ENCODE measurements at places on chromosomes 3 and 15. TPM values are rescaled to one million over a fixed set of nuclear protein-coding genes. Genes with fewer than 3 reads are reported as not detected.

GATM gene
- total RNA-seq, result 178 TPM

GRCh38 chr15:66603301-66604179 is 37.7 kb upstream of the LCTL start:
- no peak for DNase-seq

INSYN1 gene
- 50.7 TPM for total RNA-seq

GRCh38 chr3:129393271-129393670 is 35.2 kb downstream of the EFCAB12 start:
- no peak for DNase-seq

DNA sequence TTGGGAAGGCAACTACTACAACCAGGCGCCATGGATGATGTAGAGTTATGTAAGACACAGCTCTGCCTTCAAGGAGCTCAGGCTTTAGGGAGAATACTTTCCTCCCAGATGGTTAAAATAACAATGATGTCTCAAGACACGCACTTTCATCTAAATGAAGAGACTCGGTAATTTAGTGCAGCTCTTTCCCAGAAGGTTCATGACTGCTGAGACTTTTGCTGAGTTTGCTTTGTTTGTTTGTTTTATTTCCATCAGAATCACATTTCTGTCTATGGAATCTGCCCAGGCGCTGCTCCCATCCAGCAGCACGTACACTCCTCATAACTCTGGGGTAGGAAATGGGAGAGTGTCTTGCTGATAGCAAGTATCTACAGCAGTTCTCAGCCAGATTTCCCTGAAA is 33.9 kb upstream of the MEX3B start:
- DNase-seq, result no peak

DNA sequence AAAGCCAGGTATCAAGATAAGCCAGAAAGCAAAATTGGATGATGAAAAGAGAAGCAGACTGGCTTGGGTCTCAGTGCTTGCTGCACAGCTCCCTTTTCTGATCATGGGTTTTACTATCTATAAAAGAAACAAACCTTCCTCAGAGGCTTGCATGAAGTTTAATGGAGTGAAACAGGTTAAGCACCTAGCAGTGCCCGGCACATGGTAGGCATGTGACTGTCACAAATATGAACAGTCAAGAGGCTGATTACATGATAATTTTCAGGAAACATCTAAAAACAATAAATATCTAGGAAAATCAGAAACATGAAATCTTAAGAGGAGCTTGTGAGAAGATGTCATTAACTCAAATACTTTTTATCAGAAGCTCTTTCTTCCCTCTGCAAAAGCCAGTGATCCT is 519.2 kb downstream of the EPHB1 start:
- DNase-seq, result no peak

DNA sequence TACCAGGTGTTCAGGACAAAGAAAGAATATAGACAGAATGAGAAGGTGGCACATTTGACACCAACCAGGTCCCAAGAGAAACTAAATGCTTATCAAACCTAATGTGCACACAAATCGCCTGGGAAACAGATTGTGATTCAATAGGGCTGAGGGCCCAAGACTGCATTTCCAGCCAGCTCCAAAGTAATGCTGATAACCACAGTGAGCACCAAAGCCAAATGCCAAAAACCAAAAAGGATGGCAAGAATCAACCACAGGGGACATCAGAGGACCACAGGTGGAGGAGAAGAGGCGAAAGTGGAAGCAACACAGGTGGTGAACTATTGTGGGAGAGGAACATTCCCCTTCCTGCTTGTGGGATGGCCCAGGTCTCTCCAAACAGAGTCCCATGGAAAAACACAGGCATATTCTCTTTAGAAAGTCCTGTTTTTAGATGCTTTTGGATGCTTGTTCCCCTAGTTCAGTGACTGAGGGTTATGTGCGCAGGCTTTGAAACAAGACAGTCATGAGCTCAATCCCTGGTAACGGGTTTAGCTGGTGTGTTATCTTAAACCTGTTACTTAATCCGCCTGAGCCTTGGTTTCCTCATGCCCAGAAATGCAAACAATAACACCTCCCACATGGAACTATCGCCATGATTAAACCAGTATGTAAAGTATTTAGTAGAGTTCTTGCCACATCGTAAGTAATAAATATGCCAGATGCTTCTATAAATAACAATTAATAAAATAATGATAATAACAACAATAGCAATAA is 241.7 kb downstream of the ATP8B4 start:
- no peak for DNase-seq

GRCh38 chr3:125480656-125481374 is 39.2 kb downstream of the SNX4 start:
- DNase-seq, result no peak

- no peak for DNase-seq
These were observed 9.6 kb downstream of the C3orf18 start for GRCh38 chr3:50557915-50558314.

DNA sequence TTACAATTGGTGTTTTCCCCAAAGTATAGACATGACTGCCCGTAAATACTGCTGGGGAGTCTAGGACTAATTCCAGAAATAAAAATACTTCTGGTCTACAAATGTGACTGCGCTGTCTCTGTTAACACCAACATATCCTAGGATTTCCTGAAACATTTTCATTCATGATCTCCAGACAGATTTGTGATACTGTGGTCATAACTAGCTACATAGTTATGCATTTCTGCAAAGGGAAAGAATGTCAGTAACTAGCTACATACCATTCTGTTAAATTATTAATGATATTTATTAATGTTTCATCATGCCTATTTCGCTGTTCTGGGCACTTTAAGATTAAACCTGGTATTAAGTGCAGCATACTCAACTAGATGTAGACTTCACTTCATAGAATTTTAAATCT is 33.3 kb downstream of the SETD5 start:
- DNase-seq, result no peak

ZBTB47 gene
- 17.7 TPM for total RNA-seq

DNA sequence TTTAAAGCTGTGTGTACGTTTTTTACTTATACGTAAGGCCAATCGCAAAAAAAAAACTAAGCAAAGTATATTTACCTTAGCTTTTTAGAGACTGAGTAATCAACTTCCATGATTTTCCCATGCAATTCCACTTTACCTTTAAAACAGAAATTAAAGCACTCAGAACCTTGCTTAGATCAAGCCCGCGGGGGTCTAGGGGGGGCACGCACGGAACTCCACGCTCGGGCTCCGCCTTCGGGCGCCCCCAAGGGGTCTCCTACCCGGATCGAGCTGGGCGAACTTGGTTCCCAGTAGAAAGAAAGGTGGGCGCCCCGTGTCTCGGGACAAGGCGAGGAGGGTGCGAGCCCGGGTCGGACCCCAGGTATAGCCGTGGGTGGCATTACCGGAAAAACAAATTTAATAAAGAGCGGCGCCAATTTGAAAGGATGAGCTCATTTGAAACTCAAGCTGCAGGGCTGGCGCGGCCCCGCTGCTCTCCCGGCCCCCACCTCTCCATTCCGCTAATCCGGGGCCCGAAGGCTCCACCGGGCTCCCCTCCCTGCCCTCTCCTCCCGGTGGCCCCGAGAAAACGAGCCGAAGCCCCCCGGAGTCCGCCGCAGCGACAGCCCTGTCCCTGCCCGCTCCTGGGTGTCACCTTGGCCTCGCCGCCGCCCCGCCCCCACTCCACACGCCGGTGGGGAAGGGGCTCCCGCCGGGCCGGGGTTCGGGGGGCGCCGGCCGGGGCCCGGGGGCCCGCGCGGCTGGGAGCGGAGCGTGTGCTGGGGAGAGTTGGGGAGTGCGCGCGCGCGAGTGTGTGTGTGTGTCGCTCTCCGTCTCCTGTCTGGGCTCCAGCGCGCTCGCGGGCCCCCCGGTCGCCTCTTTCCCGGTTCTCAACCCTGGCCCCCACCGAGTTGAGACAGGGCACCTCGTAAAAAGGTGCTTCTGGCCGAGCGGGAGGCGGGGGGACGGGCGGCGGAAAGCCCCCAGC is 1.5 kb downstream of the IGF2BP2 start:
- peak; percentile 91 for DNase-seq

C3orf20 gene
- total RNA-seq, result not detected

PRSS50 gene
- not detected for total RNA-seq

GPR27 gene
- total RNA-seq, result 2.9 TPM

- DNase-seq, result no peak
These were observed 14.5 kb upstream of the DCP1A start for GRCh38 chr3:53361852-53362251.

ABI3BP gene
- total RNA-seq, result 13.4 TPM

CDHR4 gene
- total RNA-seq, result 0.84 TPM

DNA sequence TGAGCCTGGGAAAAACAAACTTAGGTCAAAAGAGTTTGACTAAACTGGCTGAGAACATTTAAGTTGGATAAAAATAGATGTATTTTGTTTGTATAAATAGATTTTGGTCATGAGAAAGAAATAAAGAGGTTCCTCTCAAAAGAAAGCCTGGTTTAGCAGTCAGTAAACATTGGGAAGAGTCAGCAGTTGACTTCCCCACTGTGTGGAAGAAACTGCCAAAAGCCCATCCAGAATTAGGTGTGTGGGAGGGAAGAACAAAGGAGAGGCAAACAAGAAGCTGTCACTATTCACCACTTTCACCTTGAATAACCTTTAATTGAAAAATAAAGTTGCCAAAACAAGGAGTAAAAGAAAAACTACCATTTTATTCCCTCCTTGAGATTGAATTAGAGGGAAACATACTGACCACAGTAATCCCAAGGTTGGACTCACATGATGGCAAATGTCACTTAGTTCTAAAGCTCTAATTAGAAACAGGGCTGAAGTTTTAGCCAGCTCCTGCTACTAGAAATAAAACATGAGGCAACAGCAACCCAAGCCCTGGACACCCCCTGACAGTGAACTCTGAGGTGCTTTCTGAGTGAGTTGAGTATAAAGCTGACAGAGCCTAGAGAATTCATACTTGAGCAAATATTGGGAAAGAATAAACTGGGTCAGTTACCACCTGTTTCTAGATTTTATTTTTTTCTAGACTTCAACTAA is 139.3 kb downstream of the SERPINI1 start:
- no peak for DNase-seq

- DNase-seq, result no peak
These were observed 97.3 kb downstream of the EPHB1 start for GRCh38 chr3:134892326-134892725.

DNA sequence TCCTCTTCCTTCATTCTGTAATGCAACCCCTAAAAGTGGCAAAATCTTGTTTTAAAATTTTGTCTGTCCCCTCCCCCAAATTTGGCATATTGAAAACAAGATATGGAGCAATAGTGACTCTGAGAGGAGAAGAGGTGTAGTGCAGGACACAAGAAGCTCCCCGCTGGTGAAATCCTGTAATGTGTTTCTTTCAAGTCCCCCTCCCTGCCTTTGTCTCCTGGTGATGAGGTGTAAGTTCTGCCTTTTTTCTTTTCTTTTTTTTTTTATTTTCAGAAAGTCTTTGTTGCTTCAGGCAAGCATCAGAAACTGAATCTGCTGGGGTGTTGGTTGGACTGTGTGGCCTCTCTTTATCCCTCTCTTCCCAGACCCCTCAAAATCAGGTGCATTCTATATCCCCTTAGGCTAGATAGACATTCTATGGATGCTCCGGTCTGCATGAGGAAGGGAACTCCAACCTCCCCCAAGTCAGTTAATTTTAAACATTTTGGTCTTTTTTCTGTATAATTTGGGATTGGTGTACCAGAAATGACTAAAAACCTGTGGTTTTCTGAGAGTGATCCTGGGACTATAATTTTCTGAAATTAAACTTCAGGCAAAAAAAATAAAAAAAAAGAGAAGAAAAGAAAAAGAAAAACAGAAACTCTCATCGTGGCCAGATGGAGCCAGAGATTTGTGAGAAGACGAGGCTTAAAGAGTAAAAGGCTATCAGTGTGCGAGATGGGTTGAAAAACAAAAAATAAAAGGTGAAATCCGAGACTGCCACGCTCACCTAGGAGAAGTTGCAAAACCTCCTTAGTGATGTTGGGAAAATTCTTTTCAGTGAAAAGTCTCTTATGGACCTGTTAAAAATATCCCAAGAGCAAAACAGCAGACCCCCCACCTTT is 21.4 kb downstream of the ACKR2 start:
- no peak for DNase-seq

DNA sequence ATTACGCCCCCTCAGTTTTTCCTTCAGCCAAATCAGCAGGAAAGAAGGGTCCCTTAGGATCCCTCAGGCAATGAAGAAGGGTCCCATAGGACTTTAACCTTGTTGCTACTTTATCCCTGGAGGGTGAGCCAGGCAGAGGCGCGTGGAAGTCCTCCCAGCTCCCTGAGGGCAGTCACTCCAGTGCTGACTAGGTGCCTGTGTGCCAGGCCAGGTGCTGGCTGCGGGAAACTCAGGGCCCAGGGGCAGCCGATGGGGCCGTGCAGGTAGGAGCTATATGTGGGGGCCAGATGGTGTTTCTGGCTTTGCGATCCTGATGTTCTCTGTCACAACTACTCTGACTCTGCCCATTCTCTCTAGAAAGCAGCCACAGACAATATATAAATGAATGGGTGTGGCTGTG is 42.8 kb upstream of the IQSEC1 start:
- DNase-seq, result no peak

GOLGA8G gene
- total RNA-seq, result 0.10 TPM

DNA sequence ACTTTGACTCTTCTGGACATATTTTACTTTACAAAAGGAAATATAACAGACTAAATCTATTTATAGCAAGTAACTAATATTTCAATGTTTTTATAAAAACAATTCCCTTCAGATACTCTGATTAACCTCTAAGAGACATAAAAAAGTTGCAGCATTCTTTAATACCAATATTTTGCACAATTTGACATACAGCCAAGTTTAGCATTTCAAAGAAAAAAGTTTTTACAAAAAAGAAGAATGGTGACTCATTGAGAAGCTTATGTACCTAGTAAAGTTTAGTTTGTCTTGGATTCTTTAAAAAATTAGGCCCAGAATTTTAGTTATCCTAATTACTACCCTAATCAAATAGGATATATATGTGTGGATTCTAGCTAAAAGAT is 17.6 kb downstream of the DAZL start:
- no peak for DNase-seq

KY gene
- total RNA-seq, result 26.2 TPM

DNA sequence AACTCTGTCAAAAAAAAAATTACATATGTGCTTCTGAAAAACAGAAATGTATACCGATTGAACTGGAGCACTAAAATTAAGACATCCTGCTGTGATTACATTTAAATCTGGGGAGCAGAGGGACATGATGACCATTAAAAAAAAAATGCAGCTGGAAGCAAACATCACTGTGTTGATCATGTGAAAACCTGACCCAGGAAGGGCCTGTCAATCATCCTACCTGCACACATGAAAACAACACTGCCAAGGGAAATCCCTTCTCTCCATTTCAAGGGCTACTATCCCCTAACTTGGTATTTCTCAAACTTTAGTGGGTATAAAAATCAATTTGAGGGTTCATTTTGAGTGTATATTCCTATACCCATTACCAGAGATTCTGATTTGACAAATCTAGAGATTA is 719.9 kb upstream of the CBLB start:
- no peak for DNase-seq

GRCh38 chr3:179015551-179016020 is 56.0 kb downstream of the ZMAT3 start:
- DNase-seq, result peak; percentile 65

TNNC1 gene
- total RNA-seq, result 15.1 TPM

- DNase-seq, result no peak
These were observed 8.3 kb downstream of the PRTG start for GRCh38 chr15:55734641-55735040.

CCR2 gene
- 1.8 TPM for total RNA-seq

All from lower leg skin (tissue), 4 donors.